ENCODE measurements at places on chromosomes 2 and 18.

GRCh38 chr18:58856881-58857280, 7.8 kb upstream of the ZNF532 start:
- no peak for DNase-seq

- no peak for DNase-seq
Measured at GRCh38 chr2:34652636-34653035, 1053.5 kb upstream of the FAM98A start.

GRCh38 chr18:49970319-49970718, 157.0 kb upstream of the ACAA2 start:
- no peak for DNase-seq

- DNase-seq, result no peak
Measured at GRCh38 chr2:133676392-133677130, 108.3 kb upstream of the NCKAP5 start.

- no peak for DNase-seq
Measured at GRCh38 chr2:216318521-216318874, 53.8 kb downstream of the MARCHF4 start.
